ENCODE measurements at places on chromosomes 11 and 22. TPM values are rescaled to one million over a fixed set of nuclear protein-coding genes. Genes with fewer than 3 reads are reported as not detected.
A peak's percentile ranks its signal among the peaks of the same experiment; 100 is the strongest.

DNA sequence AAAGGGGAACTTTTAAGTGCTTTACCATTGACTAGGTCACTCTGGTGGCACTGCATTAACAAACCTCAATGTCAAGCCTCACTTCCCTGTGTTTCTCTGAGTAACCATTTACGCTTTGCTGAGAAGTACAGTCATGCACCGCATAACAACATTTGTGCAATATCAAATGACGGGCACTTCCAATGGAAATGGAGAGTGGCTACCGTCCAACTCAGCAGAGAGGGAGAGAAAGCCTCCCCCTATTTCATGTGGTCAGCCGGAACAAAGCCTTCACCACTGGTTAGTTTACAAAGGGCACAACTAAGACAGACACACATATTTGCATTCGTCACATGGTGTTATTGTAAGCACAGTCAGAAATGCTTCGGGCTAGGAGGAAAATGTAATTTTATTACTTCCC, 117.3 kb downstream of the RASSF10 start:
- no peak for DNase-seq

- no peak for DNase-seq
These were observed 1.0 kb downstream of the REXO2 start for GRCh38 chr11:114440121-114440860.

GRCh38 chr22:20395907-20396287, 1.9 kb downstream of the ZNF74 start:
- DNase-seq = no peak

GRCh38 chr11:121122328-121122727, 21.3 kb downstream of the TECTA start:
- no peak for DNase-seq

- DNase-seq = peak; percentile 87
These were observed 5.4 kb downstream of the TRABD start for GRCh38 chr22:50190941-50191741.

- DNase-seq = no peak
These were observed 61.3 kb upstream of the RASD2 start for GRCh38 chr22:35479359-35479758.

GRCh38 chr11:17890325-17890724, 122.5 kb downstream of the SERGEF start:
- no peak for DNase-seq

- DNase-seq = peak; percentile 67
These were observed 36.9 kb downstream of the PTPRJ start for GRCh38 chr11:48017105-48017830.

DNA sequence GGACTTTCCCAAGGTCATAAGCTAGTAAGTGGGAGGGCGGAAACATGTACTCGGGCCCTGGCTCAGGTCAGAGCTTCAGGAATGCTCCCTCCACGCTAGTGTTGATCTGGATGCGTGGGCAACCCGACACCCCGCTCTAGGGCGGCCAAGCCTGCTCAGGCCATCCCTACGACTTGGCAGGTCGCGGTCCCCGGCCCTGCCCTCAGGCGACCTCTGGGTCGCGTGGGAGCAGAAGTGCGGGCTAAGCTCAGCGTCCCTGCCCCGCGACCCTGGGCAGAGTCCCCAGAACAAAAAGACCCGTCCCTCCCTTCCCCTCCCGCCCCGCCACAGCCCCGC, 781 bp upstream of the TEF start:
- DNase-seq = no peak

- no peak for DNase-seq
These were observed 22.1 kb downstream of the ASCL2 start for GRCh38 chr11:2248242-2248641.

- no peak for DNase-seq
These were observed 95.9 kb upstream of the FGF3 start for GRCh38 chr11:69915151-69915500.

- DNase-seq = no peak
These were observed 895 bp downstream of the TEAD1 start for GRCh38 chr11:12674936-12675696.

DNA sequence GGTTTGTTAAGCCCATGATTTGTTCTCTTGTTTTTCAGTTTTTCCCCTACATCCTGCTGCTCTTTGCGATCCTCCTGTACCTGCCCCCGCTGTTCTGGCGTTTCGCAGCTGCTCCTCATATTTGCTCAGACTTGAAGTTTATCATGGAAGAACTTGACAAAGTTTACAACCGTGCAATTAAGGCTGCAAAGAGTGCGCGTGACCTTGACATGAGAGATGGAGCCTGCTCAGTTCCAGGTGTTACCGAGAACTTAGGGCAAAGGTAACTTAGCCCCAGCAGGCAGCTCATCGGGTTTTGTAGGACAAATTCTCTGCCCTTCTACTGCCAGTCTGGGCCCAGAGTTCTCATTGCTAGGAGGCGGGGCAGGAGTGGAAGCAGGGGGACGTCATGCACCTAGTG, 49.7 kb downstream of the PANX1 start:
- DNase-seq = no peak

- no peak for DNase-seq
These were observed 5.5 kb downstream of the KRTAP5-2 start for GRCh38 chr11:1592628-1593027.

GRCh38 chr11:125948278-125949051, 2.6 kb downstream of the VSIG10L2 start:
- DNase-seq = no peak

DNA sequence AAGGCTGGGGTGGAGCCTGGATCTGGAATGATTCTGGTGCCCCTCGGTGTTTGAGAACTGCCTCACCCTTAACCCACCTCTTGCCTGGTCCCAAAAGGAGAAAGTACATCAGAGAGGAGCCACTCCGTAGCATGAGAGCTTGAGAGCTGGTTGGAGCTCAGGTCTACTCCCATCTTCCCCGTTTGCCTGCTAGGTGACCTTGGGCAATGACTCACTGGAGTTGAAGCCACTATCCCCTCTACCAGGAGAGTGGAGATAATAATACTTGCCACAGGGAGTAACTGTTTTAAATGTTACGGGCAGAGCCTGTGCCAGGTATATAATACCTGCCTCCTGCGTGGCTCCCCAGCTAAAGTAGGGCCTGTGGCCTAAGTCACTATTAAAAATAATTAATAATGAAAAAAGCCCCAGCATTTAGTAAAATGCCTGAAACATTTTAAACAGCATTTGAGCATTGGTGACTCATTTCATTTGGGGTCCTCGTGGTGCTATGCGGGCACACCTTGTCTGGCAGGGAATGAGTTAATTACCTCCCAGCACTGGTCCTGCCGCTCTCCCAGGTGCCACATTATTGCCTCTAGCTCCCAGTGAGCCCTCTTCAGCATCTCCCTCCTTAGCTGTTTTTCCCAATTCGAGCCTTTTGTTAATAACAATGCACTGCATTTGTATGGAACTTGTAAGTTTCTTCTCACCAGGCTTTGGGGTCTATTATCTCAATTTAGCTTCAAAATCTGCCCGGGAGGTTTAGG, 22.5 kb downstream of the CYTH4 start:
- DNase-seq = no peak

DNA sequence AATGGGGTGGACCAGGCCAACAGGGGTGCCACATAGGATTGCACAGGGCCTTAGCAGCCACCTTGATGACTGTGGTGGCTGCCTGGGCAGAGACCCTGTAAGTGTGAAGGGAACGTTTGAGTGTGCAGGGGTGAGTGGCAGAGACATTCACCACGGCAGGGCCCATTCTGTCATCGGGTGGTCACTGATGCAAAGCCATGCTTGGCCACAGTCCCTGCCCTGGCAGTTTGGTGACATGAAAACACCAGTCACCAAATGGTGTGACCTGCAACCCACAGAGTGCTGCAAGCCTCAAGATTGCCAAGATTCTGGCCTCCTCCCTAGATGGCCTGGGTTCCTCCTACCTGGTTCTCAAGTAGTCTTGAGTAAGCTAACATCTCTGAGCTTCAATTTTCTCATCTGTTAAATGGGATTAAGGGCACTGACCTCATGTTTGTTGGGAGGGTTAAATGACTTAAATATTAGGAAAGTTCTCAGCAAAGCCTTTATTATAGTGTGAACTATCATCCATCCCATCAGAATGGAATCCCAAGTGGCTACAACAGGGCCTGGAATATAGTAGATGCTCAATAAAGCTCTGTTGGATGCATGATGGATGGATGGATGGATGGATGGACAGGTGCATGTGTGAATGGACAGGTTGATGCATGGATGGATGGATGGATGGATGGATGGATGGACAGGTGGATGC, 53.0 kb downstream of the MACROD1 start:
- no peak for DNase-seq

DNA sequence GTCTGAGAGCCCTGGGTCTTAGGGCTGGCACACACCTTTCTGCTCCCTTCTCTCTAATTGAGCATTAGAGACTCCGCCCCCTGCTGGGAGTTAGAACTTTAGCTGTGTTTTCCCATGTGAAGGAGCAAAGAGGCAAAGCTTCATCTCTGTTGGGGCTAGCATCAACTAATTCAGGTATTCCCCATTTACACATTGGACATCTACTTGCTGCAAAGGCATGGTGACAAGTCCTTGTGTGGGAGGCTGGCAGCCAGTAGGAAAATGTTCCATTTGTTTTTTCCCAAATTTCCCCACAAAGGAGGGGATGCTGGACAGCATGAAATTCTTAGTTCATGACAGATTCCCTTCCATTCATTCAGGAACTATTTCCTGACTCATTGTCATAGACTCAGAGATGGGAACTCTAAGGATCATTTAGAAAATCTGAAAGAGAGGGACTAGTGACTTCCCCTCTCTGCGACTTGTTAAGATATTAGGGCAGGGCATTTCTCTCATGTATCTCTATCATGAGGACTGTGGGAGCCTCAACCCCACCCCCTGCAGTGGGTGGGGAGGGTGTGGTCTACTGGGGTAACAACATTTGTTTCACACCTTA, 3.6 kb downstream of the CD44 start:
- no peak for DNase-seq

- no peak for DNase-seq
These were observed 2.6 kb downstream of the OVOL1 start for GRCh38 chr11:65789230-65790103.

- no peak for DNase-seq
These were observed 59.2 kb downstream of the RAB38 start for GRCh38 chr11:88115828-88116755.

SCARF2 gene
- total RNA-seq = 3.1 TPM

RFPL3 gene
- not detected for total RNA-seq

SLC1A2 gene
- total RNA-seq = 0.19 TPM

CAVIN3 gene
- total RNA-seq = 0.23 TPM

C11orf52 gene
- not detected for total RNA-seq

CSF2RB gene
- total RNA-seq = 3.6 TPM
